ENCODE measurements at places on chromosomes 16 and 17.

GRCh38 chr17:81219476-81220180 is 3.1 kb downstream of the CEP131 start:
- DNase-seq, result no peak

DNA sequence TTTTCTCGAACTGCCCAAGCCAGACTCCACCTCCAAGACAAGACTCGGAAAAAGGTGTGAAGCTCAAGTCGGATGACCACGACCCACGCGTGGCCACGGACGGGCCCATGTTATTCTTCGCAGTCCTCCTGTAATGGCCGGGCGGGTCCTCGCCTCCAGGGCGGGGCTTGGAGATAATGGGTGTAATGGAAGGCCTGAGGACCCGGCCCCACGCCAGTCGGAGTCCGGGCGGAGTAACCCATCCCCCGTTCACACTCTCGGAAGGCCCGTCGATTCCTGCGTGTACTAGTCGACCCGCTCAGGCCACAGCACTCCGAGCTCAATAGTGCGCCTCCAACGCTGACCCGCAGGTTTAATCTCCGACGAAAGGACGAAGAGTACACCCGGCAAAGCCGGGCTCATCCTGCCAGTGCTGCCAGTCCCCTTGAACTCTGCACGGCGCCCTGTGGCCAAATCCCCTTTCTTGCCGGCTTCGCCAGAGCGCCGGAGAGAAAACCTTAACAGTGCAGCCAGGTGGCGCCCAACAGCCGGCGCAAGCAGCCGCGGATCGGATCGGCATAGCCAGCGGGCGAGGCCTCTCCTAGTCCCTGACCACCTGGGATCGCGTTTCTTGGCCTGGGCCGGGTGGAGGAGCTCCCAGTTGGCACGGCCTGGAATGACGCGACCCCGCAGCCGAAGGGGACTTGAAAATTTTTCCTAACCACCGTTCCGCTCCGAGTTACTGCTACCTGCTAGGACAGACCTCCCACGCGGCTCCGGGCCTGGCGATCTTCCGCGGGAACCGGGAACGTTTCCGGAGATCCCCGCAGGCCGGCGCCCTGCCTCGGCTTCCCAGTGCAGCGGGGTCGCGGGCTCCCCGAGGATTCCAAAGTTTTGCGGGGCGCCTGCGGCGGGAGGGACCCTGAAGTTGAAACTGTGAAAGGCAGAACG is 762.0 kb downstream of the KCNJ18 start:
- DNase-seq, result no peak

DNA sequence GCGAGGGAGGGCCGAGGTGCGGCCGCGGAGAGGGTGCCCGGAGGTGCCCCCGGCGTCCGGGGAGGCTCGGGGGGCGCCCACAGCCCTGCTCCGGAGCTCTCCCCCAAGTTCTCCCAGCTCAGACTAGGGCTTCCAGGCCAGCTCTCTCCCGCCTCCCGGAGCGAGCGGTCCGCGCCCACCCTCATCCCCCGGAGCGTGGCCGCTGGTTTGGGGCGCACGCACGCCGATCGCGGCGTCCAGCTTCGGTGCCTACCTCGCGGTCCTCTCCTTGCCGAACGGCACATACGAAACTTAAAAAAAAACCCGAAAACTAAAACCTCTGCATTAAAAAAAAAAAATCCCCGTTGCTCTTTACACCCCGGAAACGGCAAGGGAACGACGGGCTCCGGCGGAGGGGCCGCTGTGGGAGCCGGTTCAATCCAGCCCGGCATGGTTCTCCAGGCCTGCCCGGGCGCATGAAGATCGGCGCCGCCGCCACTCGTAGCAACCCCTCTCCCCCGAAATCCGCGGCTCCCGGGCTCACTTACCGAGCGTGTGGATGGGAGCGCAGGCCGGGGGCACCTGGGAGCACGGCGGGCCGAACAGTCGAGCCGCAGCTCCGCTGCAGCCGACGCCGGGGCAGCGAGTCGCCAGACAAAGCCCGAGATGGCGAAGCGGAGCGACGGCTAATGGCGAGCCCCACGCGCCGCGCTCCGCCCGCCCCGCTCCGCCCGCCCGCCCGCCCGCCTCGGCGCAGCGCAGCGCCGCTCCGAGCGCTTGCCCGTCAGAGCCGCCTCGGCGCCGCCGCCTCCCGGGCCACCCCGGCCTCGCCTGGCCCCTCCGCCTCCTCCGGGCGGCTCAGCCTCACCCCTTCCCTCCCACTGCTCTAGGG is 973 bp upstream of the UBTF start:
- DNase-seq, result no peak

- DNase-seq, result no peak
Measured at GRCh38 chr17:31459716-31460115, 68.2 kb downstream of the RAB11FIP4 start.

- DNase-seq, result no peak
Measured at GRCh38 chr16:64751906-64752305, 370.0 kb downstream of the CDH11 start.

- DNase-seq, result no peak
Measured at GRCh38 chr17:38969281-38969680, 2.1 kb upstream of the FBXO47 start.

DNA sequence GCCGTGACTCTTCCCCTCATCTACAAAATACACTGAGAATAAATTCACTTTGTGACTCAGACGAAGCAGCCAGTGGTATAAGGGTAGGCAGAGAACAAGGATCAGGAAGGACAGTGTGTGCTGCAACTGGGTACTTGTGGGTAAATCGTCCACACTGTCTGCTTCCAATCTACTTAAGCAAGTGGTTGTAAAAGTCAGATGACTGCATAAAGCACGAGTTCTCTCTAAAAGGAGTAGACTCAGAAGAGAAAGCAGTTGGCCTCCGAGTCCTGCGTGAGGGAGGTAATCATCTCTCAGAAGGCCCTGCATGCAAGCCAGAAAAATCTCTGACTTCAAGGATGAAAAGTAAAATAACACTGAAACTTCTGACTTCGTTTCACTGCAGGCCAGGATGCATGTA is 43.1 kb downstream of the ANKFY1 start:
- no peak for DNase-seq

- no peak for DNase-seq
Measured at GRCh38 chr17:77503293-77503655, 362.5 kb downstream of the SEC14L1 start.

- no peak for DNase-seq
Measured at GRCh38 chr17:2366747-2367494, 29.6 kb downstream of the SGSM2 start.

DNA sequence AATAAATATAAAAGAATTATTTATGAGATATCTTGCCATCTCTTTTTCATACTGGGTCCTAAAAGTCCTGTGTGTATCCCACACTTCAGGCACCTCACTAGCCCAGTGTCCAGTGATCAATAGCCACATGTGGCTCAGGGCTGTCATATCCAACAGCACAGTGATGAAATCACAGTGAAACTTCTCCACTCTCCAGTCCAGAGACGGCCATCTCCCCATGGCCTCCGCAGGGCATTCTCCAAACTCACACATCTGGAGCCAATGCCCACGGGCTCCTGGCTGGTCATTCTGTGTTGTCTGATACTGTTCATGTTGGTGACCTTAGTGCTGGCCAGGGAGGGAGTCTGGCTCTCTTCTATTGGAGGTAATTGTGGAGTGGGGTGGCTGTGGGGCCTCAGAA is 125.2 kb upstream of the SDK2 start:
- DNase-seq, result no peak
